ENCODE measurements at places on chromosomes 5 and 9. TPM values are rescaled to one million over a fixed set of nuclear protein-coding genes. Genes with fewer than 3 reads are reported as not detected.

DNA sequence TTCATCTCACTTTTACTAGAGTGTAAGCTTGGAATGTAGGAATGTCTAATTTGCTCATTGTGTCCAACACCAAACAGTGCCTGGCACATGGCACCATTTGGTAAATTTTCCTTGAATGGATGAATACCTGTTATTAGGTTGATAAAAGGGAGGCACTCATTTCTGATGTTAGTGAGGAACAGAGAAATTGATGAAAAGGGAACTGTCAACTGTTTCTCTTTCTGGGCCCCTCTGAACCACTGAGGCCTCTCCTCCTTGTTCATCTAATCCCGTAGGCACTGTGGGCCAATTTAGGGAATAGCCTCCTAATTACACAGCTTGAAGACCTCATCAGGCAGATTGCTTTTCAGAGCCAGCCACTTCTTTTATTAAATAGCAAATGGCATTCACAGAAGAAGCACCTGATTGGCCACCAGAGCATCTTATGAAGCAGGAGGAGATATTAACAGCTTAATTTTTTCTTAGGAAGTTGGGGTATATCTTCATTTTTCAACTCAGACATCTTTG, 22.6 kb downstream of the MRRF start:
- H3K4me3 ChIP-seq: no peak overlapping the region
- no peaks in the 10 kb centered on the region for H3K27me3 ChIP-seq
- no peaks in the 10 kb centered on the region for H3K4me1 ChIP-seq
- no peak for DNase-seq
- H3K36me3 ChIP-seq: peaks cover 43% of the 10 kb centered on the region

- no peaks in the 10 kb centered on the region for H3K4me1 ChIP-seq
- H3K27ac ChIP-seq: no peak overlapping the region
- no peaks in the 10 kb centered on the region for H3K36me3 ChIP-seq
- DNase-seq: no peak
- no peak overlapping the region for H3K4me3 ChIP-seq
- H3K27me3 ChIP-seq: peaks cover 20% of the 10 kb centered on the region
Measured at GRCh38 chr9:109769250-109769649, 10.7 kb upstream of the PALM2AKAP2 start.

DNA sequence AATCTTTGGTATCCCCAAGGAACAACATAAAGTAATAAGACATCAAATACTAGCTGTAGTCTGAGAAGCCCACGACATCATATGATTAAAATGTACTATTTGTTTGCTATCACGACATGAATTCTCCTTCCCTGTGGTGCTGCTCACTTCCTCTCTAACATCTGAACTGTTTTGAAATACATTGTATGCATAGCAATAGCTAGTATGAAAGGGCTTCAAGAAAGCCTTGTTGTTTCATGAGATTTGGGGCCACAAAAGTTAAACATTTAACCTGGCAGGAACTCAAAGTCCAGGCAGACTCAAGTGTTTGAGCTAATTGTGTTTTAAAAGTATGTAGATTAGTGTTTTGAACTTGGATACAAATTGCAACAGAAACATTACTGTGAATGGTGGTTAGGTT, 237.4 kb upstream of the PTGER4 start:
- peak overlapping the region; percentile 95 for H3K27ac ChIP-seq
- no peaks in the 10 kb centered on the region for H3K27me3 ChIP-seq
- DNase-seq: no peak
- peaks cover 62% of the 10 kb centered on the region for H3K4me1 ChIP-seq

FGD3 gene
- 58.8 TPM for total RNA-seq

TMEM252 gene
- total RNA-seq: not detected

C9orf50 gene
- total RNA-seq: not detected

SLC31A1 gene
- 8.1 TPM for total RNA-seq

Data from activated naive CD4-positive, alpha-beta T cell treated with anti-CD3 and anti-CD28 coated beads for 36 hours (primary cell).